ENCODE measurements at places on chromosomes 5 and 9.
A peak's percentile ranks its signal among the peaks of the same experiment; 100 is the strongest.

- no peak for DNase-seq
These were observed 20.3 kb downstream of the PCSK5 start for GRCh38 chr9:75910731-75911130.

DNA sequence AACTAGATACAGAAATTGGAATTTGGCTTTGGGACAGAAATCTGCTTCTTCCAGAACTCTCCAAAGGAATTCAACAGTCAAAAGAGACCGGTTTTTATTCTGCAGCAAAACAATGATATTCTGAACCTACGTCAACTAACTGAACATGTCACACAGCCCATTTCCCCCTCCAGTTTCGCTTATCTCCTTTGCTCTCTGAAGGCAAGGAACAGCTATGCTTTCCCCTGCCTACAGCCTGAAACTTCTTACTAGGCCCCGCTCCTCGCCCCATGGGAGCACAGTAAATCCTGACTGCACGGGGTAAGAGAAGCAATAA, 488 bp downstream of the SKIC3 start:
- DNase-seq: no peak

DNA sequence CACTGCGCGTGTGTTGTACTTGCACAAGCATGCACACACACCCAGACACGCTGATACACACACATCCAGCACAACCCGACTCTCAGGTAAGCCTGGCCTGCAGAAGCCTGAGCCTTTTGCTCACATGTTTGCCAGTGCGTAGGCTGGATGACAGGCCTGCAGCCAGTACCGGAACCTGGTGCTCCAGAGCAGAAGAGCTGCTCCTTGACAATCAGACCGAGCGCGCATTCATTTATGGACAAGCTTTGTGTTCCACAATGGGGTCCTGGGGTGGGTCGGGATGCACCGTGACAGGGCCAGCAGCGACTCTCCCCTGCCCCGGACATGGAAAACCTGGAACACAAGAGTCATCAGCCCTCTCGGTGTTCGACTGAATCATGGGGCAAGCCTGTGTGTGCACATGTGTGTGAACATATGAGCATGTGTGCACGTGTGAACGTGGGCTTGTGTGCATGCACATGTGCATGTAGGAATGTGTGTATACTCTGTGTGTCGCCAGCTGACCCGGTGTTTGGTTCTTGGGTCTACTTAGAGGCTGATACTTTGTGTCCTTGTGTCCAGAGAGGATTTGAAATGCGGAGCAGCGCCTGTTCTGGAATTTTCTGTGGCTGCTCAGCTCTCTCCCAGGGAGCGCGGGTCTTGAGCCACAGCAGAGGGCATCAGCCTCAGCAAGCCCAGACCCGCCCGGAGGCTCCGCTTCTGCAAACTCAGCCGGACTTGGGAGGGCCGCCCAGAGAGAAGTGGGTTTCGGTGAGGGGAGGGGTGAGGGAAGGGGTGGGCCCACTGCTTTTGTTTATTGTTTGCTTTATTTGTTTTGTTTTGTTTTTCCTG, 32.2 kb downstream of the IRX4 start:
- no peak for DNase-seq

DNA sequence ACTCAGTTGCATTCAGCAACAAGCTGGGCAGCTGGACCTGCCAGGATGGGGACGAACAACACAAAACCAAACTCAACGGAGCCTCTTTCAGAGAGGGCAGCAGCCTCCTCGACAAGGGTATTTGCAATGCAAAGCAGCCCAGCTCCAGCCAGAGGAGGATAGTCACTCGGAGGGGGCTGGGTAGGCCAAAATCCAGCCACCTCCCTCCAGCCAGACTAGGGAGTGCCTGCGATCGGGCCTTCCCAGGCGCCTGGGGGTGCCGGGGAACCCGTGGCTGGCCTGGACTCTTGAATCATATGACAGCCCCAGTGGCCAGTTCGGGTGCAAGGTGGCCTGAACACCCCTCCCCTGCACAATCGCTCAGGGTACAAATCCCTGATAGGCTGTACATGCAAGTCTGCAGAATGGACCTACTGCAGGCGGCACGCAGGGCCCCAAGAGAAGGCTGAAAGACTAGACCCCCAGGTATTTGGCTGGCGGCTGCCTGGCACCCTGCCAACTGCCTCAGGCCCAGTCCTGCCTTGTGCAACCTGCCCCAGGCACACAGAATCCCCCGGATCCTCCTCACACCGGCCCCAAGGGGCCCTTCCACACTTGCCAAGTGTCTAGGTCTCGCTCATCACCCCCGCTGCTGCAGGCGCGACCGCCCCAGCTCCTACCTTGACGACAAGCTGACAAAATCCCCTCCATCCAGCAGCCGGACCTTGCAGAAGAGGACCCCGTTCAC, 1.3 kb downstream of the EEIG1 start:
- peak; percentile 39 for DNase-seq

GRCh38 chr9:119853126-119853525, 483.9 kb upstream of the BRINP1 start:
- no peak for DNase-seq
